ENCODE measurements at places on chromosomes 6 and 20.

DNA sequence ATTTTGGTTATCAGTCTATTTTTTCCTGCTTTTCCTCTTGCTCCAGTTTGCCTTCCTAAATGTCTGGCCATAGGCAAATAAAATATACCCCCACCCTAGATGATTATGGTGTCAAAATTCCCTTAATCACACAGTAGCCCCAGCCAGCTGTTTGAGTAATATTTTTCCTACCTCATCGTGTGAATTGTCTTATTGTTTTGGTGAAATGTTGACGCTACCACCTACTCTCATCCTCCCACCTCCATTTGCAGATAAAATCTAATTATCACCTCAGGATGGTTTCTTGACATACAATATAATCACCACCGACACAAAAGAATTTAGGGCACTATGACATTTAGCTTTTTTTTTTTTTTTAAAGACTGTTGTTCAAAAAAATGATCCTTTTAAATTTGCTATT, 44.1 kb upstream of the FUCA2 start:
- no peak for DNase-seq

DNA sequence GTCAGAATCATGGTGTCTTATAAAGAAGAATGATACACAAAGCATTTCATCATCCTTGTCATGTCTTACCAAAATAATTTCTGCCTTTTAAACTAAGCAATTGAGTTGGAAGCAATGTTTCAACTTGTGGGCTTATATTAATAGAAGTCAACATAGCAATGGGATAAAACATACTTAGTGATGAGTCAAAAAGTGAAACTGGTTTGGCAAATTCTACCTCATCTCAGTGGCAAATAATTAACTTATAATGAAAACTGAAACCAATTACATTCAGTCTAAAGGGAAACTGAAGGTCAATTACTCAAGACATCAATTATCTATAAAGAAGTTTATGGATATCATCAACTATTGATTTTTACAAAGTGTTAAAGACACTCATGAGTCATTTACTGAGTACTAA, 463.8 kb downstream of the BMP2 start:
- no peak for DNase-seq

DNA sequence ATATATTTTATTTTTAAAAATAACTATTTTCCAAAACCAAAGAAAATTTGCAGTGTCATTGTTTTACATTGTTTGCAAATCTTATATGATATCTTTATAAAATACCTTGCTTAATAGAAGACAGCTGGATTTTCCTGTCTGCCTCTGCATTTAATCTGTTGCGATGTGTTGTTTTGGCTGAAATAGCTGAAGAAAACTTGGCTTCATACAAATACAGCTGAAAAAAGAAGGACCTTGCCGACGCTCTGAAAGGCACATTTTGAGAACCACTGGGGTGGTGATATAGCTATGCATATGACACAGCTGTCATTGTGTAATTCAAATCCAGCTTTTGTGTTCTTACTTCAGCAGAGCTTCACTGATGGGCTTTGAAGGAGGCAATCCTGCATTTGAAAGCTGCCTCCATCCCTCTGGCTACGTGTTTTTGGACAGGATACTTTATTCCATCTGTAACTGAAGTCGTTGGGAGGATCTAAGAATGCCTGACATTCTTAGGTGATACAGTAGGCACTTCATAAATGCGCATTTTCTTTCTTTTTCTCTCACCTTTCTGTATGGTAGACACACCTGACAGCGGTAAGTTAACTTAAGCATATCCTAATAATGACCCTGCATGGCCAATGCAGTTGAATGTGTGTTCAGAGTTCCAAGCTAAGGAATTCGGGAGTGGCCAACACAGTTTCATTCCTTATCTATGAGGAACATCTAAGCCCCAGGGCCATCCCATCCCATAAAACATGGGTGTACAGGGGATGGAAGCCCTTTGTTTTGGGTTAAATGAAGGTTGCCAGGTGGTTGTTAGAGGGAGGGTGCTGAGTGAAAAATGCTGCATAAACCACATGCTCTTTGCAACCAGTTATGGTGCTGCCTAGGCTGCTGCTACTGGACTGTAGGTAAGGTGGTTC, 213.0 kb downstream of the TFAP2A start:
- DNase-seq, result no peak

GRCh38 chr6:34462551-34462971, 3.3 kb upstream of the PACSIN1 start:
- DNase-seq, result no peak

DNA sequence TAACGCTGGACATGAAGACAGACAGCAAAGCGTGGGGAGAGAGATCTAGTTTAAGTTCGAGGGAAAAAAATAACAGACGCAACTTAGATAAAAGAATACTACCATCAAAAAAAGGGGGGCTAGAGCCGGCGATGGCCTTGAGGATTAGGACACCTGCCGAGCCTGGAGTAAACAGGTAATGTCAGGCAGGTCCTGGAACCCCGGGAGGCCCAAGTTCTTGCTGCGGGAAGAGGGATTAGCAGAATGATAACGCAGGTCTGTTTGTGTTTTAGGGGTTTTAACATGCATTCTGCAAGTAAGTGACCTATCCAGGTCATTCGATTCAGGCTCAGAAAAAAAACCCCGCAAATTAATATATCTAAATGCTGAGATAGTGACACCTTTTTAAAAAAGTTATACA, 754 bp upstream of the TMEM170B start:
- no peak for DNase-seq

- DNase-seq, result no peak
Measured at GRCh38 chr20:25076731-25077609, 5.0 kb downstream of the VSX1 start.

- DNase-seq, result no peak
Measured at GRCh38 chr6:44538131-44538806, 150.8 kb downstream of the CDC5L start.

- DNase-seq, result no peak
Measured at GRCh38 chr20:29689411-29690225, 1567.8 kb upstream of the DEFB115 start.

DNA sequence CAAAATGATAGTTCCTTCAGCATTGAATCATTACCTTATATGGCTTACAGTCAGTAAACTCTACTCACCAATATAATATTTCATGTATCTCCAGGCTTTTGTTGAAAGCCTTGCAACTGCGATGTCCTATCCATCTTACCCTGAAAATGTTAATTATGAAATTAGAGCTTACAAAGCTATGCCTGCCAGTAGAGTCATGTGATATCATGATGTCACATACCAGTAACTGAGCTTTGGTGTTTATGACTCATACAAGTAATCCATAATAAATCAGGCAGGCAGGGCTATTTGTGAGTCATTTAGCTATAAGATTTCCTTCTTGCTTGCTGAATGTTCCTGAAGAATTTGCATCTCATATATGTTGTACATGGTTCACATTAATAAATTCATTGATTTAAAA, 44.9 kb upstream of the FAM83B start:
- DNase-seq, result no peak

- no peak for DNase-seq
Measured at GRCh38 chr6:25922301-25922700, 8.2 kb downstream of the SLC17A2 start.

DNA sequence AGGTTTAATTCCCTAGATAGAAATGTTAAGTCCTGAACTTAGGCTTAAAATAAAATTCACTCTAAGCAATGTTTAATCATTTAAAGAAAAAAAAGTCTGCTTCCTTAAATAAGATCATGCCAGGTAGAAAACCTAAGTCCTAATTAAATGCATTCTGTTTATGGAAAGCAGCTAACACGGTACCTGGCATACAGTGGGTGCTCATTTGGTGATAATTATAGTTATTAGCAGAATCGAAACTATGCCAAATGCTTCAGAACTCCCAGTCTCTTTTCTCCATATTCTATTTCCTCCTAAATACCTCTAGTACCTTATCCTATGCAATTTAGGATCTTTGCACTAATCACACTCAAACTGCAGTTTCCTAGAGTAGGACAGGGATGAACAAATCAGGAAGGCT, 331.8 kb downstream of the EPHA7 start:
- no peak for DNase-seq

- DNase-seq, result no peak
Measured at GRCh38 chr6:165986914-165987482, 180.7 kb downstream of the TBXT start.

GRCh38 chr6:157563611-157564284, 182.8 kb downstream of the ZDHHC14 start:
- no peak for DNase-seq

DNA sequence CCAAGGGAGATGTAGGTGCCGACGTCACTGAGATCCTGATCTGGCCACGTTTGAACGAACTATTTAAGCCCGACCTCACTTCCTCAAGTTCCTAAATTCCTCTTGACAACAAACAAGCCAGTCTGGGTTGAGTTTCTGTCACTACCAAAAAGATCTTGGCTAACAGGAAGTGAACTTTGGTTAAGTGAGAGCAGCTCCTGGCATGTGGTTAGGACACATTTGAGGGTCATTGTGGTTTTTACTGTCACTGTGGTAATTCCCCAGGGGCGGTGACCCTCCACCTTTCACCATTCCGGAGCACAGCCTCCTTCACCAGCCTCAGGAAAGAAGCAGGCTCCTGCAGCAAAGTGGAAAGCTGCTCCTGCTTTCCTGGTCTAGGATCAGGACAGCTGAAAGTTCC, 43.1 kb upstream of the ZNF831 start:
- no peak for DNase-seq

- DNase-seq, result no peak
Measured at GRCh38 chr20:52945862-52946522, 26.2 kb upstream of the TSHZ2 start.

DNA sequence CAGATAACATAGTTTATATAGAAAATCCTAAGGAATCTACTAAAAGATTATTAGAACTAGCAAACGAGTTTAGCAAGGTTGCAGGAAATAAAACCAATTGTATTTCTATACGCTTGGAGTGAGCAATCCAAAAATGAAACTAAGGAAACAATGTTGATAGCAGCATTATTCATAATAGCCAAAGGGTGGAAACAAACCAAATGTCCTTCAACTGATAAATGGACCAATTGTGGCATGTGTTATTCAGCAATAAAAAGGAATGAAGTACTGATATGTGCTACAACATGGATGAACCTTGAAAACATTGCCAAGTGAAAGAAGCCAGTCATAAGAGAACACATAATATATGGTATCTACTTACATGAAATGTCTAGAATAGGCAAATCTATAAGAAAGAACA, 101.0 kb upstream of the VSTM2L start:
- DNase-seq, result no peak

DNA sequence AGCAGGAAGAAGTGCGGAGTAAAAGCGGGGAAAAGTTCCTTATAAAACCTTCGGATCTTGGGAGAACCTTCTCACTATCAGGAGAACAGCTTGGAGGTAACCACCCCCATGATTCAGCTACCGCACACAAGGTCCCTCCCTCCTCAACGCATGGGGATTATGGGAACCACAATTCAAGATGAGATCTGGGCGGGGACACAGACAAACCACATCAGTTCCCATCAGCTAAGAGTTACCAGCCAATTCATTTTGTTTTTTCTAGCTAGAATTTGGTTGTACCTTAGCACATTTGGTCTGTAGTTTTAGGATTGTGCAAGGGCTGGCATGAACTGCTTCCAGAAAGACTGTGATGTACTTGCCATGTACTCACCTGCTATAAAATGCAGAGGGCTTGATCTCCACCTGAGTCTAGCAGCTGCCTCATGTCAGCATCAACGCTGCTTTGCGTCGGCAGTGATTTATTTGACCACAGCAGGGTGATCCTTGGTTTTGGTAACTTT, 94.7 kb upstream of the SLC2A12 start:
- no peak for DNase-seq

- no peak for DNase-seq
Measured at GRCh38 chr20:11170565-11170964, 496.8 kb upstream of the JAG1 start.

GRCh38 chr6:11798096-11798495, 19.5 kb upstream of the ADTRP start:
- no peak for DNase-seq

DNA sequence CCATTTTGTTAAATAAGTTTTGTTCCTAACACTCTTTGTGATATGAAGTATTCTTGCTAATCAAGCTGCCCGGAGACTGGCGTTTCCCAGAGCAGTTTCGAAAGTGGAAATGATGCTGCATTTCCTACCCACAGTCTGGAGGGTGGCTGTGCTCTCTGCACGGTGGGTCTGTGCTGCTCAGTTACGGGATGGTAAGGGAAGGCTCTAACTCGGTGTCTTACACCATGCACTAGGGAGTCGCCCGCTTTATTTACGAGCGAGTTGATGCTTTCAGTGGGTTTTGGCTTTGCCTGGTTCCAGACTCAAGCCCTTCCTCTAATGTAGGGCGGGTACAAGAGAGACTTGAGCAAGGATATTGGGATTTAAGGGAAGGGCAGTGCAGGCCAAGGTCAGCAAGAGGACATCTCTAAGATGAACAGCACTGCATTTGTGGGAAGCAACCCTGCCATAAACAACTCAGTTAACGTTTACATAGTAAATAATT, 180.1 kb upstream of the AKAP12 start:
- DNase-seq, result no peak

DNA sequence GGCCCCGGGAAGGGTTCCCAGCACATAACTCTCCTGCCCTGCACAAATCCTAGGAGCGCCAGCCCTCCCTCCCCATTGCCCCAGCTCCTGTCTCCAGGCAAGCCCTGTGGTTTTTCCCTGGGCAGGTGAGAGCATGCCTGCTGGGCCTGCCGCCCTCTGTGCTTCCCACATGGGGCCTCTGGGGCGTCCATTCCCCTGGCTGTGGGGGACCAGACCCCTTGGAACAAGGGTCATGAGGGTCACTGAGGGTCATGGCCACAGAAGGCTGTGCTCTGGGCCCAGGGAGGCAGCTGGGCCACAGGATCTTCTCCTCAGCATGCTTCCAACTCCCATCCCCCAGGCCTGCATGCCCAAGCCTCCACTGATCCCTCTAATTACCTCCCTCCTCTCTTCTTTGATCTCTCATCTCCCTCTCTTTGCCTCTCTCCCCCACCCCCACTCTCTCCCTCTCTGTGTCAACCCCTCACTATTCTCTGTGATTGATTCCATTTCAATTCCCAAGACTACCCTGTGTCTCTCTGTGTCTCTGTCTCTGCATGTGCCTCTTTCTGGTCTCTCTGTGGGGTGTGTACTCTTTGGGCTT, 6.1 kb downstream of the MDFI start:
- DNase-seq, result no peak

- DNase-seq, result no peak
Measured at GRCh38 chr20:9241721-9242427, 173.0 kb downstream of the PLCB4 start.

DNA sequence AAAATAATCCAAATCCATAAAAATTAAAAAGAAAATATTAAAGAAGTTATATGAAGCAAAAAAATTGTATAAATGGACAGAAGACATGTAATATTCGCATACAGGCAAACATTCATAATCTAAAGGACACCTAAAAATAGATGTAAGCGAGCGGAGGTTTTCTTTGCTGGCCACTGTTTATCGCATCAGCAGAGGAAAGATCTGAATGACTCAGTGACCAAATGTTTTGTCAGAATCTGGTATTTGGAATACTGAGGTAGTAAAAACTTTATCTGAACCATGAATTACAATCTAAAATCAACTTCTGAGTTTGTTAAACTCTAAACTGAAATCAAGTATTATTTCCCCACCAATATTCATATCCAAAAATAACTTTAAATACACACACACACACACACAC, 7.8 kb downstream of the TSPYL4 start:
- DNase-seq, result no peak
